ENCODE measurements at places on chromosomes 4 and X.
A peak's percentile ranks its signal among the peaks of the same experiment; 100 is the strongest.

DNA sequence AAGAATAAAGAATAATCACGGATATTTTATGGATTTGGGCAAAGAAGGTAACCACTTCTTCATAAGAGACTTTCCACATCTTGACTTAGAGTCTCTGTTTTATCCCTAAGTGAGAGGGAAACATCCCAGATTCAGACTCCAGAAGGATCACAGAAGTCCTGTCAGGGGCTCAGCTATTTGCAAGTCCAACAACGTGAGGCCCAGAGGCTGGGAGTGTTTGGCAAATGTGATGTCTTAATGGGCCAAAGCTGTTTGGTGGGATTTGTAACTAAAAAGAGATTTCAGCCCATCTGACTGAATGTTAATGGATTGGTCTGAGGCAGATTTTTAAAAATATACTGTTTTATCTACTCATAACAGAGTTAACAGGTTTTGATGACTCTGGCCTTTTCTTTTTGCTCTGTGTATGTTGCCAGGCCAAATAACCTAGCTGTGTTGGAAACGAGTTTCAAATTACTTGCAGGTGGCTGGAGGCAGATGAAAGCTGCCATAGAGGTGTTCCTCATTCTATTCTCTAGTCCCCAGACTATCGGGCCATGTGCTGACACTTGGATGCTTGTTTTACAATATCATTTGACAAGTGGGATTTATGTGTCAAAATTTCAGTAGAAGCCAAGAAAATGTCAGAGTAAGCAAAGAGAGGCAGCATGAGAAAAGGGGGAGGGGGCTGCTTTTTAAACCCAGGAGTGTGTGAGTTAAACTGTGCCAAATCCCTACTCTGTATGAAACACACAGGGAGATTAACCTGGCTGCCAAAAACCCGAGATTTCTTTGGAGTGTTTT is 330.9 kb downstream of the DCHS2 start:
- no peak for DNase-seq

- peak; percentile 71 for DNase-seq
These were observed 357.8 kb downstream of the MID1IP1 start for GRCh38 chrX:39158801-39159657.

DNA sequence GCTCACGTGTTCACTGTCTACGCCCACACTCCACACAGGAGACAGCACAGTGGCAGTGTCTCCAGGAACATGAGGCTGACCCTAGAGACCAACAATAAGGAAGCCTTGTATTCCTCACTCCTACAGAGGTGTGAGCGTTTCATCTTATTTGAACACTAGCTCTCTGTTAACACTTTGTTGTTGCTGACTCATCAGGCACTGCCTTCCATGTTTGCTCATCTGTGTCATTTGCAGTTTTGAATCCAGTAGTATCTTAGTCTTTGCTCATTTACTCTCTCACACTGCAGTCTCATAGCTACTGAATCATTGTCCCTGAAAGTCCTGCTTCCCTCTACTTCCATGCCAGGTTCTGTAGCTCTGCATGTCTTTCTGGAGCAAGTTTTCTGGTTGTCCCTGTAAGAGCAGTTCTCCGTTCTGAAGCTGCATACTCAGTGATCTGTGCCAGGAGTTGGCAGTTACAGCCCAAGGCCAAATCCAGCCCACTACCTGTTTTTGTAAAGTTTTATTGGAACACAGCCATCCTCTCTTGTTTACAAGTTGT is 80.3 kb upstream of the DCLK2 start:
- DNase-seq, result peak; percentile 64

GRCh38 chr4:61451935-61452334 is 251.8 kb downstream of the ADGRL3 start:
- no peak for DNase-seq

DNA sequence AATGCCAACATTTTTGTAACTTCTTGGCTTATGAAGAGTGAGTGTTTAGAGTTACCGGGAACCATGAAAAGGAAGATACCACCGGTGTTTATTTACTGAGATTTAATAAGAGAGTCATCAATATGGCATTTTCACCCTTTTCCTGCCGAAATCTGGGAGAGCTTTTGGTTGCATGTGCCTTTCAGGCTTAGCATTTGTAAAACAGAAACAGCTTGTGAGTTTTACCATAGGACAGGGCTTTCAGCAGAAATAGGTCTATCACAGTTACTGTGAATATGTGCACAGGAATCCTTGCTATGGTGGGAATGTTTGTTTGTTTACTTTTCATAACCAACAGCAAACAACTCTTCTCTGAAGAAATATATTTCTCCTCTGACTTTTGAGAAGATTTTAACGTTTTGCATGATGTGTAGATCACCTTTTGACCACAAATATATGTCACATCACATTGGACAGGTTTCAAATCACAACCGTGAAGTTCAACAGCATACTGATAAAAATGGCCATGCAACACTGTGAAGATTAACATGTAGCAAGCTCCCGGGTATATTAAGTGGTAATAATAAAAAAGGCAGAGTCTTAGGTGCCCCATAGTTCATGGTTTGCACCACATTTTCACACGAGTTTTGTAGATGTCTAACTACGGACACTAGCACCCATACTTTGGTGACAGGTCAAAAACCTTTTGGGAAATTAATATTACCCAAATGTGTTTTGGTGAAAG is 21.3 kb downstream of the ARHGAP24 start:
- DNase-seq, result peak; percentile 76

GRCh38 chr4:28948501-28948900 is 1771.7 kb upstream of the PCDH7 start:
- DNase-seq, result peak; percentile 39

DNA sequence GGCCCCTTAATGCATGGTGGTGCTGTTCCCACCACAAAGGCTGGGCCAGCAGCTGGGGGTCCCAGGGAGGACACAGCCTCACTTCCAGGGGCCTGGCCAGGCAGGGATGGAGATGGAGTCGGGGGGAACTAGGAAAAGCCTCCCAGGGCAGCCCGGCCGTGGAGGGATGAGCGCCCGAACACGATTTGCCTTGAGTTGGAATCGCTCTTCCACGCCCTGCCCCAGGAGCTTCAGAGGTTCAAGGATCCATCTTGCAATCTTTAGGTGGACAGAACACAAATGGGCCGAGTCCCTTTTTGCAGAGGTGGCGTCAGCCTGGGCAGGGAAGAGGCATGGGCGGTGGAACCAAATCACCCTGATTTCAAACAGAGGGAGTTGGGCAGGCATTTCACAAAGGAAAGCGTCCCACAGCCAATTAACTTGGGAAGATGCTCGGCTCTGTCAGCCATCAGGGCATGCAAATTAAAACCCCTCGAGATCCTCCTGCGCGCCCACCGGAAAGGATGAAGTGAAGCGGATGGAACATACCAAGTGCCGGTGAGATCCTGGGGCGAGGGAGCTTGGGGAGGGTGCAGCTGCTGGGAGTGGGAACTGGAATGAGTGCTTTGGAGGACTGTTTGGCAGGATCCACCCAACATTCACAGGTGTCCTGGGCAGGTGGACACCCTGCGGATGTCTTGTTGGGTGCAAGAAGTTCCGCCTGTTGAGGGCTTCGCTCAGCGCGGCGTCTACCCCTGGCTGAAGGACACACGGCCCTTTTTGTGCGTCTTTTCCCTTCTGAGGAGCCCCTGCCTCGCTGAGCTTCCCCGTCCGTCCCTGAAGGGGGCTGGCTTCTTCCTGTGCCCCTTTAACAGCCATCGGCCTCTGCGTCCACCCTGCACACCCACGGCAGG is 75.7 kb downstream of the HTRA3 start:
- no peak for DNase-seq

DNA sequence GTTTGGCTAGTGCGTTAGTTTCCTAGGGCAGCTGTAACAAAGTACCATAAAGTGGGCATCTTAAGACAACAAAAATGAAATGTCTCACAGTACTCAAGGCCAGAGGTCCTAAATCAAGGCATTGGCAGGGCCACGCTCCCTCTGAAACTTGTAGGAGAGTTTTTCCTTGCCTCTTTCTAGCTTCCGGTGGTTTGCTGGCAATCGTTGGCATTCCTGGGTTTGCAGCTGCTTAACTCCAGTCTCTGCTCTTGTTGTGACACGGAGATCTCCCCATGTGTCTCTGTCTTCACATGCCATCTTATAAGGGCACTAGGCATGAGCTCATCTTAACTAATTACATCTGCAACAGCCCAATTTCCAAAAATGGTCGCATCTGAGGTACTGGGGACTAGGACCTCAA is 362.0 kb upstream of the BOD1L1 start:
- DNase-seq, result no peak

DNA sequence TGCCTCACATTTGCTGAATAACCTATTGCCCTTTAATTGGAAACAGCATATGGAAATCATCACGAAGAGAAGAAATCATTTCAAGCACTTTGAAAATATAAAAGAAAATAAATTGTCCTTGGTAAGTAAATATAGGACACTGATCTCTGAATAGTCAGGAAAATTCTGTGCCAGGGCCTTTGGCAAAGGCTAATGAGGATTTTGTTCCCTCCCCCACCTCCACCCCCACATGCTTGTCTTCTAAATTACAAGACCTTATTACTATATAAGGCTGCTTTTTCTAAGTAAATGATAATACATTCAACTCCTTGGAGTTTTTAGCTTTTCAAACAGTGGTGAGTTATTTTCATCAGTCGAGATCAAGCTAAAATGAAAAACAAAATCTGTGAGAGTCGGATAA is 15.8 kb downstream of the SYNPO2 start:
- DNase-seq, result no peak

GRCh38 chr4:76626686-76627465 is 191.8 kb downstream of the SHROOM3 start:
- DNase-seq, result no peak

GRCh38 chrX:39921838-39922237 is 175.9 kb downstream of the BCOR start:
- no peak for DNase-seq

GRCh38 chr4:145178740-145179280 is 1.6 kb downstream of the OTUD4 start:
- DNase-seq, result no peak

- DNase-seq, result no peak
These were observed 76.6 kb downstream of the ITIH6 start for GRCh38 chrX:54721424-54721823.

GRCh38 chrX:72011734-72012133 is 101.1 kb downstream of the NHSL2 start:
- DNase-seq, result no peak

GRCh38 chr4:98796991-98797390 is 131.9 kb downstream of the EIF4E start:
- DNase-seq, result no peak

GRCh38 chrX:42119076-42119475 is 195.7 kb upstream of the CASK start:
- peak; percentile 49 for DNase-seq

GRCh38 chr4:61532336-61533000 is 332.3 kb downstream of the ADGRL3 start:
- no peak for DNase-seq

GRCh38 chr4:8437281-8437680 is 3.2 kb downstream of the ACOX3 start:
- DNase-seq, result peak; percentile 53

DNA sequence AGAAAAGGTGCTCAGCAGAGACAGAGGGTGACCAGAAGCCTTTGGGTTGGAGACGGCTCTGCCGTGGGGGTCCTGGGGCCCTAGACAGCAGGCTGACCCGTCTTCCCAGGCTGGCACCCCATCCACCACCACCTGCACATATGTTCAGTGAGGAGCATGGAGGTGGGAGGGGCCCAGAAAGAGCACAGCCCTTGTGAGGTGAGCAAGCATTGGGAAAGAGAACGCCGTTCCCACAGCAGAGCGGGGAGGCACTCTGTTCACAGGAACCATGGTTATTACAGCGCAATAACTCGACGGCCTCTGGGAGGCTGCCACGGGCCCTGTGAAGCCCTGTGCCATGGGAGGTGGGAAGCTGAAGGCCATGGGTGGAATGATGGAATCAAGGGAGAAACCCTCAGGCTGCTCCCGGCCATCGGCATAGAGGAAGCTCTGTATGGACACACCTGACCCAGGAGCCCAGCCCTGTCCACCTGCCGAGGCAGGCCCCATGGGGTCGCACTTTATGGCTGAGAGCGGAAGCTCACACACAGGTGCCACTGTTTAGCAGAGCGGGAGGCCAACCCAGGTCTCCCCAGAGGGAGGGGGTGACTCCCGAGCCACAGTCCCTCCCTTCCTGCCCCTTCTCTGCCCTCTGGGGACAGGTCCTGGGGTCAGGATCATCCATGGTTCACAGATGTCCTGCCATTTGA is 93.5 kb upstream of the AFAP1 start:
- no peak for DNase-seq

GRCh38 chrX:150163221-150163930 is 199.7 kb upstream of the MAMLD1 start:
- DNase-seq, result no peak

- no peak for DNase-seq
These were observed 14.7 kb downstream of the TRIM2 start for GRCh38 chr4:153218961-153219360.

DNA sequence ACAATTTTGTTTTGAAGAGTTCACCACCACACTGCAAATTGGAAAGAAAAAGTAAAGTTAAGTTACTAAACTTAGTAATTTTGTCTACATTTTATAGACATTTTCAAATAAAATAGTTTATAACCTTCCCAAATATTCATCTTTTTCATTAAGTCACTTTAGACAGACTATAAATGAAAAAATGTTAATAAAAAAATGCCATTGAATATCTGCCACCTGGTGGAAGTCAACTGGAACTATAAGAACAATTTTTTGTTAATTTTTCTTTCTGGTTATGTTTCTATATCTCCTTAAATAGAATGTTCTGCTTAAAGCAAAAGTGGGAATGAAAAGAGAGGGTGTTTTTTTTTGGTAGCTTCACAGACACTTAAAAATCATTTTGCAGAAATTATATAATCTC is 534.4 kb upstream of the PCDH10 start:
- DNase-seq, result peak; percentile 3

DNA sequence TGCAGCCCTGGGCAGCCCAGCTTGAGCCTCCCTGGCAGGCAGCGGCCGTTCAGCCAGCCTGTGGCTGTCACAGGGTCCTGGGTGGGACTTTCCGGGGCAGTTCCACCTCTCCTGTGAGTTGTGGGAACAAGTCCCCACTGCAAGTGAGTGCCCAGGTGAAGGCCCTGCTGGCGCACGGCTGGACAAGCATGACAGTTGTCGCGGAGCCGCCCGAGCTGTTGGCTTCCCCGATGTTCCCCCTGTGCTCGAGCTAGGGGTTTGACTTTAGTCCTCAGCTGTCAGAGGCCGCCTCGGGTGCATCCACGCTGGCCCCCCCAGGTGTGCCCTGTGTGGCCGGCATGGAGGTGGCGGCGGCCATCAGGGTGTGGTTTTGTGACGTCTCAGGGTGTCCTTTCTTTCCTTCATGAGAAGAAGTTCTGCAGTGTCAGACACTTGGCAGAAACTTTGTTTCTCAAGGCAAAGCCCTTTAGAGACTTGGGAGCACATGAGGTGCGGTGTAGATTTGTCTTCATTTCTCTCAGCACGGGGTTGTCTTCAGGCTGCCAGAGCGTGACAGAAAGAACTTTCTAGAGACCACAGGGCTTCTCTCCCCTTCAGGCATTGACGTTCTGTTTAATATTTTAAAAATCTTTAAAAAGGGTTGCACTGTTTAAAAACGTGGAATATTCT is 69.4 kb upstream of the HGFAC start:
- no peak for DNase-seq

DNA sequence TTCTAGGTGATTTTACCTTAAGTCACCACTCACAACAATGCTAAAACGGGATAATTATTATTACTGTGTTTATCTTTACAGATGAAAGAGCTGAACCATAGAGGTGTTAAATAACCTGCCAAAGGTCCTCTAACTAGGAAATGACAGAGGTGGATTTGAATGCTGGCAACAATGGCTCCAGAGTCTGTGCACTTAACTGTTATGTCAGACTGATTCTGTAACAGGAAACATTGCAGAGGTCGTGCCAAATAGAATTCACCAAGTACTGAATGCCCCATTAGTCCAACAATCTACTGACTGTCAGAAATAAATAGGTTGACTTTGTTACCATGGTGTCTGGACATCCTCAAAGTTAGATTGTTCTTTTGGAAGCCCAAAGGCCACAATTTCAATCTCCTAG is 20.9 kb upstream of the USP27X start:
- DNase-seq, result no peak

Data from iris pigment epithelial cell (primary cell).